ENCODE measurements at places on chromosomes 1 and 21.

GRCh38 chr1:10939654-10940450, 72.6 kb upstream of the TARDBP start:
- DNase-seq, result peak; percentile 30

- no peak for DNase-seq
Observed at GRCh38 chr1:15207829-15208429, 39.1 kb upstream of the FHAD1 start.

DNA sequence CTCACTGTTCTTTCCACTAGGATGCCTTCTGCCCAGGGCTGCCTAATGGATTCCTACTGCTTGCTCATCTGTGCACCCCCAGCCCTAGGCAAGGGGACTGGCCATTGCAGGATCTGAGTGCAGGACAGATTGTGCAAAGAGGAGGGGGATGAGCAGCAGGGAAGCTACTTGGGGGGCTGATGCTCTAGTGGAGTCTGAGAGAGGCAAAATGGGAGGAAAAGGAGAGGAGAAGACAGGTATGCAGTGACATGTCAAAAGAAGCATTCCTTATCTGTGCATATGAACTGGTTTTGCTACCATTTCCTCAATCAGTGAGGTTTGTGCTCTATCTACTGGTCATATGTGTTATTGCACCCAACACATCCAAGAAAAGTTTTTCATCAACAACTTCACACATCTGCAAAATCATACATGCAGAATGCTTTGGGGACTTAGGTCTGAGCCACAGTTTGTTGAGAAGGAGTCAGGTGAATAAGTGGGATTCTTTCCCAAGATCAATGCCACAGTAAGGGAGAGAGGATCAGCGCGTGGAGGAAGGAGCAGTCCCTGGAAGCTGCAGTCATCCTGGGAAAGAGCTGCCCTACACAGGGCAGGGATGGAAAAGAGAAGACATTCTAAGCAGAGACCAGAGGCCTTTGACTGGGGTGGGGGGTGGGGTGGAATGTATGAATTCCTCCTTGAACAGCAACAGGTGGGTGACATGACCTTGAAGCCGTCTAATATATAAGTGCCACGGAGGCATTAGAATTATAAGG, 14.4 kb downstream of the SLC5A9 start:
- peak; percentile 28 for DNase-seq

- DNase-seq, result peak; percentile 13
Observed at GRCh38 chr21:15061747-15062605, 2.8 kb downstream of the NRIP1 start.
